D721Med (cell line): ENCODE measurements at places on chromosomes 7 and 10.

DNA sequence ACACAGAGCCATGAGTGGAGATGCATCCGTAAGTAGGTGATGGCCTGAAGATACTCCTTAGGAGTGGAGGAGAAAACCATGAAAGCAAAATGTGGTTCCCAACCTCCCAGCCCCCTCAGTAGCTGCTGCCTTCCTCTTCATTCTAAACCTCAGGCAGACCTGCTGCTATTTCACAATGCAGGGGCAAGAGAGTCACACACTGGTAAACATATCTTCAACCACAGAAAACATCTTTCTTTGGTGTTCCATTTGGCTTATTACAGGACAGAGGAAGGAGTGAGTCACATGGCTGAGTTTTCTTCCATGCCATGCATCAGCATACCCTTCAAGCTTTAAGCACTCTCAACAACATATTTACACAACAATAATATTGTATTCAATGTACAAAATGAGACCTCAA, 342.1 kb downstream of the BMPER start:
- DNase-seq, result no peak

DNA sequence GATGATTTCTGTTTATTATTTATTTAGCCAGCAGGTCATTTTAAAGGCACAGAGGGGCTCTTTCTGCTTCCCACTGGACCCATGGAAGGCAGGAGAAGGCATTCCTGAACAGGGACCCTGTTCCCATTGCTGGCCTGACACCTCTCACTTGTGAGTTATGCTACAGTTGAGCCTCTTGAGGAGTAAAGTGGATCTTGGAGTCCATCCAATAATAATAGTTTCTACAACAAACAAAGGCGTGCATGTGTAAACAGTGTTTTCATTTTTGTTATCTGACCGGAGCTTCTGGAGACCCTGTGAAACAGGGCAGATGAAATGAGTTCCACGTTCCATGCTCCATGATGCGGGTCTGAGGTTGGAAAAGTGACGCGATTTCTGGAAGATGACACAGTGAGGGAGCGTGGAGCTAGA, 127.3 kb upstream of the HABP2 start:
- DNase-seq, result no peak

- no peak for DNase-seq
These were observed 14.6 kb upstream of the FAM180A start for GRCh38 chr7:135763261-135763660.

DNA sequence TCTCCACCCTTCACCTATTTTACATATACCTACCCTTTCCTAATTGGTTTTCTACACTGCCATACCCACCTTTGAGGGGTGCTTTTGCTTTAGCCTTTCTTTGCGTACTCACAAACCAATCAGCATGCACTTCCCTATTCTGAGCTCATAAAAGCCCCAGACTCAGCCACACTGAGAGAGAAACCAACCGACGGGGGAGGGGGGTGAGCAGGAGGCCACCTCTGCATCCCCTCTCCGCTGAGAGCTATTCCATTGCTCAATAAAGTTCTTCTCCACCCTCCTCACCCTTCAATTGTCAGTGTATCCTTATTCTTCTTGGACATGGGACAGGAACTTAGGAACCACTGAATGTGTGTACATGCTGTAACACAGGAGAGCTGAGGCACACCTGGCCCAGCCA, 9.0 kb upstream of the FKBP9 start:
- DNase-seq, result no peak

- DNase-seq, result no peak
These were observed 11.8 kb upstream of the EMX2 start for GRCh38 chr10:117530791-117531190.

- DNase-seq, result no peak
These were observed 50.4 kb downstream of the FAM171A1 start for GRCh38 chr10:15320522-15321203.

DNA sequence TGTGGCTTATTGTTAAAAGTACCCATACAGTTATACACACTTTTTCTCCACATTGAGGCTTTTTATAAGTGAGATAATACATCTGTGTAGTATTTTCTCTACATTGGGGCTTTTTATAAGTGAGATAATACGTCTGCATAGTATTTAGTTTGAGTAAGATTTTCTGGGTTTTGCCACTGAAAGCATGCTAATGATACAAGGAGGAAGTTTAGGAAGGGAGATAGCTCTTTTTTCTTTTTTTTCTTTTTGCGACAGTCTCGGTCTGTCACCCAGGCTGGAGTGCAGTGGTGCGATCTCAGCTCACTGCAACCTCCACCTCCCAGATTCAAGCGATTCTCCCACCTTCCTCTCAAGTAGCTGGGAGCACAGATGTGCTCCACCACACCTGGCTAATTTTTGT, 13.3 kb downstream of the FAM107B start:
- DNase-seq, result no peak

- no peak for DNase-seq
These were observed 633.4 kb upstream of the COBL start for GRCh38 chr7:51949726-51950644.

GRCh38 chr10:93071674-93072224, 1.9 kb upstream of the CYP26A1 start:
- no peak for DNase-seq
